ENCODE measurements at places on chromosomes 1 and 21.

- no peak for DNase-seq
Observed at GRCh38 chr1:221543529-221544120, 198.3 kb downstream of the DUSP10 start.

DNA sequence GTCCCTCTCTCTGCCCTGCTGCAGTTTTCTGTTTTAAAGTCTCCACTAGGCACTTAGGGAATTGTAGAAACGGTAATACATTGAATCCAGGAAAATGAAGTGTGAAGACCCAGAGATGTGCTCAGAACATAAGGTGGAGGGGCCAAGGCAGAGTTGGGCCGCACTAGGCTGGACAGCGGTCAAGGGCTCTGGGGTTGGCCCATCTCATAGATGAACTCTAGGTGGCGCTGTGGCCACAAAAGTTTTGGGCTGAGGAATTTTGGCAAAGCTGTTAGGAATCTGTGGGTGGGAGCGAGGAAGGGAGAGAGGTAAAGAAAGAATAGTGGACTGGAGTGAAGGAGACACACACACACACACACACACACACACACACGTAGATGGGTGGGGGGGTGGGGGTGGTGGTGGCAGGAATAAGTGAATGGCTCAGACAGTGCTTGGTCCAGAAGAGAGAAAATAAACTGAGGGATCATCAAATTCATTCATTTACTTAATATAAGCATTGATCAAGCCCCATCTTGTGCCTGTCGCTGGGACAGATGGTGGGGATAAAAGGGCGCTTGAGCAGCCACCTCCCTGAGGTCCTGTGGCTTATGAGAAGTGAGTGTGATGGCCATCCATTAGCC lies 258.5 kb downstream of the TRABD2B start:
- DNase-seq, result peak; percentile 22

DNA sequence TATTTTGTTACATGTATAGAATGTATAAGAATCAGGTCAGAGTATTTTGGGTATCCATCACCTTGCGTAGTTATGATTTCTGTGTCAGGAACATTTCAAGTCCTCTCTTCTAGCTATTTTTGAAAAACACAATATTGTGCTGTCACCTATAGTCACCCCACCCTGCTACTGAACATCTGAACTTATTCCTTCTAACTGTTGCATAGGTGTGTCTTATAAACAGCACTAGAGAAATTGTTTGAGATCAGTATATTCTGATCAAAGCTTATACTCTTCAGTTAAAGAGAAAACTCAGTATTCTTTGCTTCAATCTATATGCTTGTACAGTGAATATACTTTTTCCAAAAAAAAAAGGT lies 96.0 kb downstream of the ASH1L start:
- no peak for DNase-seq

GRCh38 chr1:77424236-77424635 lies 142.4 kb downstream of the AK5 start:
- DNase-seq, result no peak

GRCh38 chr1:86775395-86775794 lies 71.0 kb downstream of the SH3GLB1 start:
- DNase-seq, result no peak

DNA sequence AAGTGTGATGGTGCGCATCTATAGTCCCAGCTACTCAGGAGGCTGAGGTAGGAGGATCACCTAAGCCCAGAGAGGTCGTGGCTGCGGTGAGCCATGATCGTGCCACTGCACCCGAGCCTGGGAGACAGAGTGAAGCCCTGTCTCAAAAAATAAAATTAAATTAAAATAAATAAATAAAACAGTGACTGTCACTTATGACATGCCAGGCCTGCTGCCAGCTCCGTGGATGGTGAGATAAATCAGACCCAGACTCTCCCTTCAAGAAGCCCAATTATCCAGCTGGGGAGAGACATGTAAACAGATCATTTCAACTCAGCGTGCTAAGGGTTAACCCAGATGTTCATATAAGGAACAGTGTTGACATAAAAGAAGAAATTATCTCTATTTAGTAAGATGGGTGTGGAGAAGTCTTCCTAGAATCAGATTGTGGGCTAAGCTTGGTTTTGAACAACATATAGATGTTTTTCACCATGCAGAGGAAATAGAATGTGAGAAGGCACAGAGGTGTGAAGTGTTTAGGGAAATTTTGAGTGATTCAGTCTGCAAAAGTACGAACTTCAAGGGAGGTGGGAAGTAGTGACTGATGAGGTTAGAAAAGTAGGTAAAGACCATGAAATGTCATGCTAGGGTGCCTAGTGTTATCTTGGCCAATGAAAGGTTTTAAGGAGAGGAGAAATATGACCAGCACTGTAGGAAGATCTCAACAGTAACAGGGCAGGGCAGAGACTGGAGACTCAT lies 18.3 kb downstream of the YARS1 start:
- peak; percentile 27 for DNase-seq

DNA sequence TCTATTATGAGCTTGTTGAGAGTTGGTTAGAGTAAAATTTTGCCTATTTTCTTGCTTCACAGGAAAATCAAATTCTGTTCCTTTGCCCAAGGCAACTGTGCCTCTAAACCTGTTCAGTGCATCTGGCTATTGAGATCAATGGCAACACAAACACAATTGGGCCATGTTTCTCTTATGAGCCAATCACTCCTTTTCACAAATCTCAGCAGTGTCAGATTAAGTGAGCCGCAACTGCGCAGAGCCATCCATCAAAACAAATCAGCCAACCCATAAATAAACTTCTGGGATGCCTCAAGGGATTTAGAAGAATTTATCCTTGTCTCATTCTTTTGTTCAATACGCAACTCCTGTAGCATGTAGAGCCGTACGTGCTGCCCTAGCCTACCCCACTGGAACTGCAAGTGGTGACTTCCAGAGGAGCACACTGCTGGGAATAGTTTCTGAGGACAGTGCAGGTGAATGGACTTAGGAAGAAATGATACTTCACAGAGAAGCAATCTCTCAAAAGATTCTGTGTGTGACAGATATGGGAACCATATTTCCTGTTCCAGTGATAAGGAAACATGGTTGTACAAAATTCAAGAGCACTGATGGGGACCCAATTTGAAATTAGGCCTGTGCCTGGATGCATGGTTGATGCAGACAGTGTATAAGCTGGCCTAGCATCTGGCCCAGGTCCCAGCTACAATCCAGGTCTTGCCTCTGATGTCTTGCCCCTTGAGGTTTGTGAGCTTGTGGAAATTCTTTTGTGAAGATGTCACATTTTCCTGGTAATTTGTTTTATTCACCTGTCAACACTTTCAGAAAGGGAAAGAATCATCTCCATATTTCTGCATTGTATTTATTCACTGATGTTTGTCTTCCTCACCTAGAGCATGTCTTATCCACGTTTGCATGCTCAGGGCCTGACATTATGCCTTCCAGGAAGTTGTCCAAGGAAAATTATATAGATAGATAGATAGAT lies 166.2 kb downstream of the URB2 start:
- DNase-seq, result no peak

DNA sequence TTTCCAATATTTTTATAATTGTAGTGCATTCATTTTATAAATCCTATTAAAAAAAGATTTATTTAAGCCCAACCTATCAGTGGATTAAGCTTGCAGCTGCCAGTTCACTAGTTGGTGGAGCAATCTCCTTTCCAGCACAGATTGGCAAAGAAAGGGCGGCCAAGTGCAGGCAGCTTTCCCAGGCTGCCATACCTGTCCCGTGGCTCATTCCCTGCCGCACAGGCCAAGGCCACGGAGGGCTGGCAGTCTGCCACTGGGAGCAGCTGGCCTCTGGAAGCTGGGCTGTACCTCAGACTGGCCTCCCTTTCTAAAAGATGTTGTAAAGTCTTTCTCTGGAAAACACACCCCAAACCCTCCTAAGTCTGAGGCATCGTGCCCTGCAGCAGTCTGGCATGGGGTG lies 74.2 kb downstream of the SIM2 start:
- DNase-seq, result no peak

DNA sequence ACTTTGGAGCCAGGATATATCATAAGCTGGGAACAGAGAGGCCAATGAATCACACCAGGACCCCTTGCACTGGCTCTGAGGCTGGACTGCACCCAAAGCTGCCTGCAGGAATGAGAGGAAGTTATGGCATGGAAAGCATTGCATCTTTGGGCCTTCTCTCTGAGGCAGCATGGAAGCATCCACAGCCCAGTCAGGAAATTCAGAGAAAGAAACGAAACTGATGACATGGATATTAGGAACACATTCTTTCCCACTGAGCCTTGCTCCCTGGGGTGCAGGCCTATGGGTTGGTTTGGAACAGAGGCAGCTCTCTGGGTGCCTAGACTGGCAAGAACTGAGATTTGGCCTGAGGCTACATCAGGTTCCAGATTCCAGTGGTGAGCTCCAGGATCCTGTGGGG lies 98.6 kb downstream of the NGF start:
- DNase-seq, result no peak

- DNase-seq, result no peak
Observed at GRCh38 chr1:20367626-20368025, 77.0 kb downstream of the VWA5B1 start.

GRCh38 chr1:173581383-173582079 lies 21.3 kb downstream of the SLC9C2 start:
- no peak for DNase-seq

DNA sequence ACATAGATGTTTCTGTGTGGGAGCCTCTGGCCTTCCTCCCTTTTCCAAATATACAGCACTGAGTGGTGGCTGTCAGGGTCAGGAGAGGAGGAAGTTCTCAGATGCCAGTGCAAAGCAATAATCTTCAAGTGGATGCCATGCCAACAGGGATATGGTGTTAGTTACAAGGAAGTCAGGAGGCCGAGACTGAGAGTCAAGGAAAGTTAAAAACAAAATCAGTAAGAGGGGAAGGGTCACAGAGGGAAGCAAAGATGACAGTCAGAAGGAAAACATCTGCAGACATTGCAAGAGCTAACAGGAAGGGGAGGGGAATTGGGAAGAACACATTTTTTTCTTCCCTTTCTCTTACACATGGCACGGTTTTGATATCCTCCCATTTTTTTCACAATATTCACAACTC lies 691.4 kb downstream of the ADGRL2 start:
- DNase-seq, result no peak

GRCh38 chr1:64019818-64020217 lies 183.6 kb upstream of the UBE2U start:
- peak; percentile 7 for DNase-seq

- DNase-seq, result no peak
Observed at GRCh38 chr21:32834916-32835235, 63.3 kb upstream of the PAXBP1 start.

- no peak for DNase-seq
Observed at GRCh38 chr1:241674805-241675384, 22.8 kb downstream of the WDR64 start.

- no peak for DNase-seq
Observed at GRCh38 chr1:230169454-230170152, 102.6 kb downstream of the GALNT2 start.

DNA sequence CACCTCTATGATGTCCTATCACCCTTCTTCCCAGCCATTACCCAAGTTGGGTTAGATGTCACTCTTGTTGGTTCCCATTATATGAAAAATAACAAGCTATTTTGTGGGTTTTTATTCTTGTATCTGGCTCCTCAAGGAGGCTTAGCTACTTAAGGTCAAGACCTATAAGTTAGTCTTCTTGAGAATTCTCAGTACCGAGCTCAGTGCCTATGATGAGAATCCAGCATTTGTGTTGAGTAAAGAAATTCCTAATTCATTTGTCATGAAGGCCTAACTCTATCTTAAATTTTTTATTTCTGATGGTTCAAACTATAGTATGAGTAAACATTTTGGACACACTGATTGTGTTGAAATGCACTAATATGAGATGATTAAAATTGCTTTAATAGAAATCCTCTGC lies 15.9 kb downstream of the NUF2 start:
- no peak for DNase-seq

- DNase-seq, result peak; percentile 77
Observed at GRCh38 chr1:5745800-5746610, 246.2 kb downstream of the NPHP4 start.

- no peak for DNase-seq
Observed at GRCh38 chr1:60571811-60572210, 498.2 kb upstream of the C1orf87 start.

DNA sequence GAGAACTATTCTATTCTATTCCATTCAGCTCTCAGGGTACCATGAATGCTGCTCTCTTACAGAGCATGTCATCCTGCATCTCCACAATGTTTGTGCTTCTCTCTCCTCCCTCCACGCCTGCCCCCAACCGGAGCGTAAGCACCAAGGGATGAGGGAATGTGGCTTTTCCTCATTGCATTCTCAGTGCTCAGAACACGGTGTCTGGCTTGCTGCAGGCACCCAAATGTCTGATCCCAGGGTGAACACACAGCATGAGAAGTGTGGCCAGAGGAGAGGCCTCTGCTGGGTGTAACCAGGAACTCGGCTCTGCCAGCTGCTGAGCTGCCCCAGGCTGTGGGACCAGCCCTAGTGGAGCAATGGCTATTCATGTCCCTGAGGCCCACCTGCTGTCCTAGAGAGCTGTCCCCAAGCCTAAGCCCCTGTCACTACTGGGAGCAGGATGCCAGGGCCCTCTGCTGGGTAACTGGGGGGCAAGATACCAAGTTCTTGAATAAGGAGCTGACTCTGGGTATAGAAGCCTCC lies 38.3 kb downstream of the OLFML2B start:
- DNase-seq, result no peak

DNA sequence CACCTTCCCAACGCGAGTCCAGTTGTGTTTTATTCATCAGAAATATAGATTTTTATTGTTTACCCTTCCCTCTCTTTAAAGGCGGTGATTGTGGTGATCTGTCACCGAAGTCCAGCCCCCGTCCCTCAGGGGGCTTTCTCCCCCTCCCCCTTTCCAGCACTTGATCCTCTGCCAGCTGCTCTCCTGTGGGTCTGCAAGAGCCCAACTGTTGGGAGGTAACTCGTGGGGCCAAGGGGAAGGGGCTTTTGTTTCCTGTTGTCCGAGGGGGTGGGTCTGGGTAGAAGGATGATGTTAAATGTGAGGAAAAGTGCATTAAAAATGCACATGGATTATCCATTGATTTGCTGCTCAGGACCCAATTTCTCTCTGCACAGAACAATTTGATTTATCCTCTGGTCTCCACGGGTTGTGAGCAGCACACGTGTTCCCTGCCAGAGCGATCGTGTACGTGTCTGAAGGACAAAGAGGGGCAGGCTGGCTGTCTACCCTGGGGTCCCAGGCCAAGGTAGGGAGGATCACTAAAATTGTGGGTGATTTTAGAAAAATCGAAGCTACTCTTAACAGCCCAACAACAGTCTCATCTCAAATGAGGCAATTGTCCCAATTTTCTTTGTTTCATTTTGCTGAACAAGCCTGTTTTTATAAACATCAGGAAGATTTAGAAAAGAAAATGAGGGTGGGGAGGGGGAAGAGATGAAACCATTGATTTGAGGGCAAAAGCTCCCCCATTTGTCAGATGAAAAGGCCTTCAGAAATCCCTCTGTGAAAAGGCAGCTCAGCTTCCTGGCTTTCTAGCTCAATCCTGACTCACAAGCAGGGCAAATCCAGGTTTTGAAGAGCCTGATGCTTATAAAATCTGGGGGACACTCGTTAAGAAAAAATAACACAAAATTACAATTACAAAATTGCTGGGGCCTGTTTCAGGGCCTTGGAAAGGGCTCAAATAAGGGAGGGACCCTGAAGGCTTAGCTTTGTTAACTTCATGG lies 176.2 kb downstream of the RHOU start:
- DNase-seq, result no peak

GRCh38 chr1:59345221-59345620 lies 48.3 kb downstream of the FGGY start:
- DNase-seq, result no peak

Measured in activated CD4-positive, alpha-beta T cell treated with anti-CD3 and anti-CD28 coated beads for 36 hours (primary cell).